Hematopoietic multipotent progenitor cell treated with erythropoietin and hydrocortisone succinate and interleukin-3 and kit ligand, for 15 days (in vitro differentiated cells): ENCODE measurements at places on chromosomes 5 and 9.

- DNase-seq: no peak
These were observed 20.6 kb upstream of the CRB2 start for GRCh38 chr9:123335193-123335985.

DNA sequence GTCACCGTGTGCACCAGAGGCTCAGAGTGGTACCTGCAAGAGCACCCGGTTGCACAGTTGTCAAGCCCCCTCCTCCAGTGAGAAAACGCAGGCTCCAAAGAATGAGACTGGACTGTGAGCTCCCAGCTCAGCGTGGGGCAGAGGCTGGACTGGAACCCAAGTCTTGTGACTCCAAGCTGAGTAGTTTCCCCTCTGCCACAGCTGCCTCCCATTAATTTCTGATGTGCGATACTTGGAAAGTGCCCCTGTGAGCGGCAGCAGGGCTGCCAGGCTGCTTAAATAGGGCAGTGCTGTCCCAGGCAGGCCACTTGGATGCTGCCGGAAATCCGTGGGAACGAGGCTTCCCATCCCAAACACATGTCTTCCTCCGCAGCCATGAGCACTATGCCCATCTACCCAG lies 62.2 kb upstream of the ANGPTL2 start:
- no peak for DNase-seq

DNA sequence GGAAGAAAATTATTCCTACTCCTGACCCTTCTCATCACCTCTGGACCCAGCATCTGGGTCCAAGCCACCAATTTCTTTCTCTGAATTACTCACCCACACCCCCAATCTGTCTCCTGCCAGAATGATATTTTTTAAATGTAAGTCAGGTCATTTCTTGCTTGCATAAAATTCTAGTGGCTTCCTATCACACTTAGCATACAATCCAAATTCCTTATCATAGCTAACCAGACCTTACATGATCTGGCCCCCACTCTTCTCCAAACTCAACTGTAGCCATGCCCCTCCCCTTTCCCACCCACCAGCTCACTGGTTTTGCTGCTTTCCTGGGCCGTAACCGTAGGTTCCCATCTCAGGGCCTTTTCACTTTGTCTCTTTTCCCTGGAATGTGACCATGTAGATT lies 15.2 kb downstream of the HTR4 start:
- no peak for DNase-seq

GRCh38 chr9:85368781-85369180 lies 373.0 kb downstream of the AGTPBP1 start:
- DNase-seq: no peak

DNA sequence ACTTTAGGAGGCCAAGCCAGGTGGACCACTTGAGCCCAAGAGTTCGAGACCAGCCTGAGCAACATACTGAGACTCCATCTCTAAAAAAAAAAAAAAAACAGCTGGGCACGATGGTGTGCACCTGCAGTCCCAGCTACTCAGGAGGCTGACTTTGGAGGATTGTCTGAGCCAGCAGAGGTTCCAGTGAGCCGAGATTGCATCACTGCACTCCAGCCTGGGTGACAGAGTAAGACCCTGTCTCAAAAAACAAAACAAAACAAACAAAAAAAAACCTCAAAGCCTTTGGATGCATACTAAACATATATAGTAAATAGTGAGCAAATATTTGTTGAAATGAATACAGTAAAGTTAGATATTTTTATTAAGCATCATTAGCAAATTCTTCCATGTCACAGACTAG lies 5.3 kb downstream of the SLC35D2 start:
- no peak for DNase-seq
